ENCODE measurements at places on chromosomes 5 and 9.
A peak's percentile ranks its signal among the peaks of the same experiment; 100 is the strongest.

GRCh38 chr5:141816598-141817399, 61.4 kb downstream of the PCDH1 start:
- DNase-seq = no peak

DNA sequence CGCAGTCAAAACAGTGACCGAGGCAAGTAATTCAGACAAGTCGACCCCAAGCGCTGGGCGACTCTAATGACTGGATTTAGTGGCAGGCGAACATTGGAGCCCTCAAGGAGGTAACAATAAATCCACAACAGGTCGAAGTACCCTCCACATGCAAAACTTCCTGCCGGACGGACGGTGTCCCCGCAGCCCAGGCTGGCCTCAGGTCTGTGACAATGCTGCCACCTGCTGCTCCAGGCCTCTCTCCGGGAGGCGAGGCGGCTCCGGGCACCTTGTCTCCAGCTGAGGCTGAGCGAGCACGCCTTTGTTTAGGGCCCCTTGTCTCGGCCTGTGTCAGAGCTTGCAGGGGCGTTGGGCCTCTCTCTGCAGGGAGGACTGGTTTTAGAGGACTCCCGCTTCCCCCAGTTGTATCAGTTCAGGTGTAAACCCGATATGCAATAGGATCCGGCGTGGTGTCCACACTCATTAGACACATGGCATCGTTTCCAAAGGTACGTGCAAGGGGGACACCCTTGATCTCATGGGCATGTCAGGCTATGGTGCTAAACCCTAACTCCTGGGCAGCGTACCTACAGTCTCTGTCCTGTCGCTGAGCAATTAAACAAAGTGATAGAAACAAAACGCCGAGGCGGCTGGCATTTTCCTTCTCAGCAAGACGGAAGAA, 628.0 kb upstream of the ADAMTS16 start:
- peak; percentile 8 for DNase-seq

DNA sequence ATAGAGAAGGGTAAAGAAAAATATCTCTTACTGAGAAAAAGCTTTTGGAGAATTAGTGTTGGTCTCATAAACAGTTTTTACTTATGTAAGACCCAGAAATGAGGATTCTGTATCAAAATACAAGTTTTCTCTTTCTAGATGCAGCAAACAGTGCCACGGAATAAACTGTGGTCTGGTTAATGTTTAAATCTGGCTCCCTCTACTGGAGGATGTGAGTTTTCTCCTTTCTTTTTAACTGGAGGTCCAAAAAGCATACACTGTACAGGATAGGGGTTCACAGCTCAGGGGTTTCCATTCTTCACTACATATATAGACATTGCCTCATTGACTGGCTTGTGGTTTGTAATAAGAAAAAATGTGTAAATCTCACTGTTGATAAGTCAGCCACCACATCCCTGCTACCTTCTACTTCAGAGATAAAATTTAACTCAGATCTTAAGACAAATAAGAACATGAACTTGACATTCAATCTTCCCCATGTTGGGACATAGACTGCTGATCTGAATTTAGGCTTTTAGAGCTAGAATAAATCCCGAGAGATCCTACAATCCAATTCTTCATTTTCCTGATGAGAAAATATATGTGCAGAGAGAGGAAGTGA, 98.9 kb downstream of the CFAP95 start:
- peak; percentile 35 for DNase-seq

- no peak for DNase-seq
These were observed 73.4 kb downstream of the MARCHF3 start for GRCh38 chr5:126956991-126957390.

GRCh38 chr5:92494508-92494907, 1086.5 kb downstream of the NR2F1-AS1 start:
- DNase-seq = no peak

DNA sequence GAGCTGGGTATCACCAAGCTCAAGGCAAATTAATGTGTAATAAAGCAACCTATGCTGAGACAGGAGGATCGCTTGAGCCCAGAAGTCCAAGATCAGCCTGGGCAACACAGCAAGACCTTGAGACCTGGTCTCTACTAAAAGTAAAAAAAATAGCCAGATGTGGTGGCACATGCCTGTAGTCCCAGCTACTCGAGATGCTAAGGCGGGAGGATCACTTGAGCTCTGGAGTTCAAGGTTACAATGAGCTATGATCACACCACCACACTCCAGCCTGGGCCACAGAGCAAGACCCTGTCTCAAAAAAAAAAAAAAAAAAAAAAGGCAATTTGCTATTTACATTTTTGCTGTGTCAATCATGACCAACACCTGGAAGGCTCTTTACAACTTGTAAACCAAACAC, 5.2 kb downstream of the STRBP start:
- no peak for DNase-seq

GRCh38 chr5:149265597-149265996, 6.1 kb upstream of the AFAP1L1 start:
- no peak for DNase-seq

- DNase-seq = no peak
These were observed 464 bp downstream of the GDF9 start for GRCh38 chr5:132865668-132866341.

GRCh38 chr9:17509701-17510100, 69.2 kb upstream of the SH3GL2 start:
- no peak for DNase-seq

DNA sequence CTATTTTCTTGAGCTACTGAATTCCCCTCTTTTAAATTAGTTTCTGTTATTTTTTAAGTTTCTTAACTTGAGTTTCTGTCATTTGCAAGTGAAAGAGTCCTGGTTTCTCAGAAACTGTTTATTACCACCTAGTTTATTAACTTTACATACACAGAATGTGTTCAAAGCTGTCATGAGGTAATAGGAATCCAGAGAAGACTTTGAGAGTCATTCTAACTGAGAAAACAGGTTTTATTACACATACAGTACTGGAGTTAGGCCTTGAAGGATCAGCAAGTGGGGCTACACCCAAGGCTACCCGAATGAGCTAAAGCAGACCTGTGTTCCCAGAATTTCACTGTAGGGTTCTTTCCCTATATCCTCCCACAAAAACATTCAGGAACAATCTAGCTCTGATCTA, 33.1 kb downstream of the FAM114A2 start:
- DNase-seq = no peak

- no peak for DNase-seq
These were observed 48.6 kb downstream of the UBE2QL1 start for GRCh38 chr5:6497262-6497661.

- DNase-seq = no peak
These were observed 5.6 kb downstream of the MEGF9 start for GRCh38 chr9:120708526-120709224.

DNA sequence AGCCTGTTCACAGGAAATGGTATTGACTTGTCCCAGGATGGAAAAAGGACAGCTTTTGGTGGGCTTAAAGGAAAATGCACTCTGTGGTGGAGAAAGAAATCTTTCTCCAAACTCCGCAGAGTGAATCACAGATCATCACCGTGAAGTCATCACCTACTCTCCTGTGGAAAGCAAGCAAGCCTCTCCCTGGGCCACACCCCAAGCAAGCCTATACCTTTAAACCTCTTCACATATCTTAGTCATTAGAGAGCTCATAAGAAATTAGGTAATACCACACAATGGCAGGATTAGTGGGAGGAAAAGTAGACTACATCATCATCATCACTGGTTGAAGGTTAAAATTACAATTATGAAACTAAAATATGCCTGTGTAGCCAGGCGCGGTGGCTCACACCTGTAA, 23.2 kb downstream of the TLE1 start:
- DNase-seq = no peak

GRCh38 chr5:79754865-79755555, 65.4 kb downstream of the CMYA5 start:
- DNase-seq = no peak

DNA sequence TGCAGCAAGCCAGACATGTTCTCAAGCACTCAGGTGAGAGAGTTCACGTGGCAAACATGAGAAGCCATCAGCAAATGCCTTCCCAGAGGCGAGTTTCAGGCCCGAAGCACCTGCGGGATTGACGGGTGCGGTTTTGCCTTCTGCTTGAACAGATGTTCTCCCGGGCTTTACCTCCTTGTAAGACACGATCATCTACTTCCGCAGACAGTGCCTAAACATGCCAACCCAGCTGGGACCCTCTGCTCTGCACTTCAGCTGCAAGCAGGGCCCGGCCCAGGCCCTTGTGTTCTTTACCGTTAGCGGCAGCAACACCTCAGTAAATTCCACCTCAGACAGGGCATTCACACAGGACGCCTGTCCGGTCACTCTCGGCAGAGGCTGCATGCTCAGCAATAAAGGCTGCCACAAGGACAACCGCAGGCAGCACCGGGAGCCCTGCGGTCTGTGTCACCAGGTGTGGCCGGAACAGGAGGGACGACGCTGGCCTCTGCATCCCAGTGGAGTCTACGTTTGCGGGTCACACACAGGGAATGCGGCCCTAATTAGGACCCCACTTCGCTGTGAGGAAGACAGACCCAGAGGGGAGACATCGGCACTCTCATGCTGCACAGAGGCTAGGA, 139.6 kb downstream of the ROR2 start:
- DNase-seq = no peak

- no peak for DNase-seq
These were observed 585.3 kb upstream of the GRAMD2B start for GRCh38 chr5:125837866-125838265.

GRCh38 chr5:126235628-126236027, 187.6 kb upstream of the GRAMD2B start:
- DNase-seq = no peak

GRCh38 chr5:138351517-138351916, 968 bp upstream of the KDM3B start:
- no peak for DNase-seq

DNA sequence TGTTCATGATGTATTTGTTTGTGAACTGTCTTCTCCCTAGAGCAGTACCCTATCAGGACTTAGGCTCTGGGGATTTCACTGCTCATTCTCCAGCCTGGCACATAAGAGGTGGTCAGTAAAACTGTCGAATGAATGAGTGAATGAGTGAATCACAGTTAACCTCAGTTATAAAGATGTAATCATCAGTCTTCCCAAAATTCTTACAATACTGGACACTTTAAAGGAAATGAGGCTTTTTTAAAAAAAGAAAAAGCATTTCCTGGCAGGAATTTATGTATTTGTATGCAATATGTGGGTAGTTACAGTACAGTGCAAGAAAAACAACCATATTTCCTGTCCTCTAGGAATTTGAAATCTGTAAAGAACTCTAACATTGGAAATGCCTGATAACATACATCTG, 59.6 kb downstream of the RAI14 start:
- DNase-seq = peak; percentile 49

DNA sequence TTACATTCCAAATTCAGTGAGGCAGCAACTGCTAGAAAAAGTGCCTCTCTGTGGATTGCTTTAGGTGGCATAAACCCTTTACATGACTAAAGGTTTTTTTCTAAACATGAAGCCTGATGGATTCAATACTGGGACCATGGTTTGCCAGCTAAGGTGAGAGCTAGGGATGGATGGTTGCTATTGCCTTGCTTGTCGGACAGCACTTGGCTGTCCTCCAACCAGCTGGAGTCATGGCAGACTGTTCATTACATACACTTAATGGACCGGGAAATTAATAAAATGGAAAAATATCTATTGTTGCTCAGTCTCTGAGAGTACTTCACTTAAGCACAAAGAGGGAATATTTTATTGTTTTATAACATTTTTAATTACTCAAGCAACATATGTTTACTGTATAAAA, 116.9 kb upstream of the TRPC7 start:
- no peak for DNase-seq

GRCh38 chr9:82170866-82171265, 182.3 kb downstream of the SPATA31D1 start:
- peak; percentile 65 for DNase-seq
